Breast epithelium (tissue), 4 donors: ENCODE measurements at places on chromosomes 6 and 20. TPM values are rescaled to one million over a fixed set of nuclear protein-coding genes. Genes with fewer than 3 reads are reported as not detected.

The BAG2 gene
- total RNA-seq: 4.2 TPM

The TCP1 gene
- 151 TPM for total RNA-seq

DNA sequence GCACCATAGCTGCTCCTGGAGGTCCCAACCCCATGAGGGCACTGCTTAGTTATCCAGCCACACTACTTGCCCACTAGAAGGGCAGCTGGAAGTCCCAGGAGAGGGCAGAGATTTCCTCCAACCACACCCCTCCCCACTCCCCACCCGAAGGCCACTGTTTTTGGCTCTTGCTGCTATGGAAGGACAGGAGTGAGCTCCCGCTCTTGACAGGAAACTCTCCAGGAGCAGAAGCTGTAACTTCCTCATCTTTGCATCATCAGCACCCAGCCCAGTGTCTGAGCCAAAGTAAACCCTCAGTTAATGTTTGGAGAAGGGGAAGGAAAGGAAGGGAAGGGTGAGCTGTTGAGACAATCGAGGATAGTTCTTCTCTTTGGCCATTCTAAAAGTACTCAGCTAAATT, 120.7 kb downstream of the MTFR2 start:
- no peak for DNase-seq

DNA sequence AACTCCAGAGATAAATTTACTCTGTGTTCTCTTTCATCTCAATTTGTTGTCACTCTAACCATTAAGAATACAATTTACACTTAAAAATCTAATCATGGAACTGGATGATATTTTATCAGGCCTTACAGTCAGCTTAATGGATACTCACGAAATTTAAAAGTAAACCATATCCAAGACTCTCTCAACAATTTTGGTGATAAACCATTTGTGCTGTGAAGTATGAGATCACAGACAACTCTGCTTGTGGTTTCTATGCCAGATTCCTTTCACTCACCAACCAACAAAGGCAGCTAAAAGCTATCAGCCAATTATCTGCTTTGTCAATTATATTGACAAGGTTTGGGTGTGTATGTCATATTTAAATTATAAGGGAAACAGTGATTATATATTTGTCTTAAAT, 155.8 kb downstream of the TRDN start:
- DNase-seq: no peak

DNA sequence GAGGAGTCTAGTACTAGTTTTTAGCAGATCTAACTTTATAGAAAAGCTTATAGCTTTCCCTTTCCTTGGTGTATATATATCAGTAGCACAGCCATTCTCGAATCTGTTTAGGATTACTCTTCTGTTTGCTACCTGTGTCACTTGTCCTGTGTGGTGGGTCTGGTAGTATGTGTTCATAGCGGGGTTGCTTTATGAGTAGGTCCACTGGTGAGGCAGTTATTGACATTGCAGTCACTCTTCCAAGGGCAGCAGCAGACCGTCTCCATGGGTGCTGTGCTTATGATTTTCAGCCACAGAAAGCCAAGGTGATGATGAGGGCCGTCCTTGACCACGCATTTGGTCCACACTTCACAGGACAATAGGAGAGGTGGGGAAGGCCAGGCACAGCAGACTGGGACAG, 171.5 kb downstream of the CDKAL1 start:
- no peak for DNase-seq

DNA sequence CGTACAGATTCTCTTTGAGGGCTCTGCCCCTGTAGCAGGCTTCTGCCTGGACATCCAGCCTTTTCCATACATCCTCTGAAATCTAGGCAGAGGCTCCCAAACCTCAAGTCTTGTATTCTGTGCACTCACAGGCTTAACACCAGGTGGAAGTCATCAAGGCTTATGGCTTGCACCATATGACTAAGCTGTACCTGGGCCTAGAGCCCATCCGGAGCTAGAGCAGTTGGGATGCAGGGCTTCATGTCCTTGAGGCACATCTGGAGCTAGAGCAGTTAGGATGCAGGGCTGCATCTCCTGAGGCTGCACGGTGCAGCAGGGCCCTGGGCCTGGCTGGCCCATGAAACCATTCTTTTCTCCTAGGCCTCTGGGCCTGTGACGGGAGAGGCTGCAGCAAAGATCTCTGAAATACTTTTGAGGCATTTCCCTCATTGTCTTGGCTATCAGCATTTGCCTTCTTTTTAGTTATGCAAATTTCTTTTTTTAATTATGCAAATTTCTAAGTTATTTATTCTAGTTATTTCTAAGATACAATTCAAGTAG, 98.7 kb downstream of the CD24 start:
- DNase-seq: no peak

DNA sequence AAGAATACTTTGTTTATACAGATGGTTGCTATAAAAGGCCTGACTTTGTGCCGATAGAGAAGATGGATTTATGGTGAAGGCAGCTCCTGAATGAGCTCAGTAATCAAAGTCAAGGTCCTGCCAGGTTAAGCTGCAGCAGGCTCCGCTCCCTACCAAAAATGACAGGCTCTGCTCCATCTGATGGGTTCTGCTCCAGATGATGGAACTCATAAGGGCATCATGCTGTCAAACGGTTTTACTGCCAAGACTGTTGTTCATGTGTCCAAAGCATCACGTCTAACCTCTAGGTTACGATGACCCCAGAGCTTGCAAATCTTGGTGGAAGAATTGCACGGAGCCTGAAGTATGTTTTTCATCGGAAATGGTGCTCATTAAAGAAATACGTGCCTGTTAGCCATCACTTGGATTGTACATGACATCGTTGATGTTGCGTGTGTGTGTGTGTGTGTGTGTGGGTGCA, 19.2 kb upstream of the PTGIS start:
- no peak for DNase-seq

DNA sequence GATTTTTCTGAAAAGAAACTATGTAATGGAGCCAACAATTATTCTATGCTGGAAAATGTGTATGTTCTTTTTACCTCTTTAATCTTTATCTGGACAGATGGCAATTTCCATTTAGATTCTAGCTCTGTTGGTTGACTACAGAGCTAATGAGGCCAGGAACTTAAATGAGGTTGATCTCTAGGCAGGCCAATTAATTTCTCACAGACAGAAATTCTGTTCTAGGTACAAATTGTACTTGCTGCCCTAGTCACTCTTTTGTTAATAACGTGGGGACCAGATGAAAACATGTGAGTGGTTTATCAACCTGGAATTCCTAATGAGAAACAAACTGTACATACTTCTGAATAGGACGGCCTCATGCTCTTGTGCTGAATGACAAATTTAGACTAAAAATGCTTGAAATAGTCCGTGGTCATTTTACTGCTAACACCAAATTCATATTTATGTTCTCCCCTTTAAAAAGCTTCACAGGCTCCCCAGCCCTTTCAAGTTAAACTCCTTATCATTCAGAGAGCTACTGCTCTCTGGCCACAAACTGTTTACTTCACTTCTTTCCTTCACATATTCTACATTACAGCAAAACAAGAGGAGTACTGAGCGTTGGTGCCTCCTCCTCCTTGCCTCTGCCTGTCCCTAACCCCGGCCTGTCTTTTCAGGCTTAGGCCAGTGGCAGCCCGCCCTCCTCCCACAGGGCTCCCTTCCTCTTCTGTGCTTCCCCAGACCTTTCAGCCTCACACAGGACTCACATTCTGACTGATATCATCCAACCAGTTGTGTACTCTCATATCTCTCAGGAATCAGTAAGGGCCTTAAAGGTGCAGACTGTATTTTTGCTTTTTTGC, 41.4 kb downstream of the DTNBP1 start:
- DNase-seq: no peak

GRCh38 chr20:44014807-44015732, 100.4 kb downstream of the TOX2 start:
- no peak for DNase-seq

- DNase-seq: no peak
Observed at GRCh38 chr6:31829633-31830283, 2.2 kb downstream of the HSPA1B start.

GRCh38 chr6:2503816-2504494, 246.8 kb downstream of the MYLK4 start:
- no peak for DNase-seq

GRCh38 chr6:15017261-15017660, 228.6 kb upstream of the JARID2 start:
- no peak for DNase-seq

The DOK5 gene
- total RNA-seq: 3.4 TPM

The OR2B6 gene
- not detected for total RNA-seq

- no peak for DNase-seq
Observed at GRCh38 chr20:18527836-18528235, 20.1 kb downstream of the SEC23B start.

- DNase-seq: no peak
Observed at GRCh38 chr20:63178889-63179686, 36.8 kb downstream of the YTHDF1 start.

DNA sequence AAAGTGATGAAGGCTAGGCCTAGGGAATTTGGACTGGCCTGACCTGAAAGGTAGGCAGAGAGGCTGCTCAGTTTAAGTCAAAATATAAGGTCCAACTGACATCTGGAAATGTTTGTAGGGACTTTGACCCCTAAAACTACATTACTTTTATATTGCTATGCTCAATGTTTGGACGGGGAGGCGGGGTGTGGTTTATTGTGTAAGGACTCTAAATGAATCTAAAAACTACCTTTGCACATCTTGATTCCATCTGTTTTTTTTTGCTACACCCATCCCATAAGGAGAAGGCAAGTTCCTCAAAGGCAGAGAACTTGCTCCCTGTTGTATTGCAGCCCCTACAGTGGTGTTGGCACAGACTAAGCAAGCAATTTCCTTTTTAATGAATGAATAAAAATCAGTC, 227.1 kb downstream of the HACE1 start:
- no peak for DNase-seq

DNA sequence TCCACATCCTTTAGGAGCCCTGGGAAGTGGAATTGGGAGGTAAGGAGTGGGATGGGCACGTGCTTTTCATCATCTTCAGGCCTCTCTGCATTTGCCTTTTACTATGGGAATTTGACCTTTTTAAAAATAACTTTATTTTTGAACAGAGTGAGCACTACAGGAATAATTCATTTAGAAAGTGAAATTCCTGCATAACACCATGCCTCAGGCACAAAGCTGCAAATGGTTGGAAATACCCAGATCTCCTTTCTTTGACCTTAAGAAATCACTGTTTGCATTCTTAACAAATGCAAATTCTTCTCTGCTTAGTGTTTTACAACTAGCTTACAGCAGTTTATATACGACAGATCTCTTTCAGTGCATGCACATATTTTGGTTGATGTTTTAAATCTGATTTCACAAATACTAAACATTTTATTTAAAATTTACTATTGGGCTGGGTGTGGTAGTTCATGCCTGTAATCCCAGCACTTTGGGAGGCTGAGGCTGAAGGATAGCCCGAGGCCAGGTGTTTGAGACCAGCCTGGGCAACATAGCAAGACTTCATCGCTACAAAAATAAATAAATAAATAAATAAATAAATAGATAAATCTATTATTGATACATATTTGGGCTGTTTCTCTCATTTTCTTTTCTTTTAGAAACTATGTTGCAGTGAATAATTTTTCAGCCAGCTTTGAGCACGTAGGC, 24.5 kb downstream of the CST8 start:
- DNase-seq: no peak

DNA sequence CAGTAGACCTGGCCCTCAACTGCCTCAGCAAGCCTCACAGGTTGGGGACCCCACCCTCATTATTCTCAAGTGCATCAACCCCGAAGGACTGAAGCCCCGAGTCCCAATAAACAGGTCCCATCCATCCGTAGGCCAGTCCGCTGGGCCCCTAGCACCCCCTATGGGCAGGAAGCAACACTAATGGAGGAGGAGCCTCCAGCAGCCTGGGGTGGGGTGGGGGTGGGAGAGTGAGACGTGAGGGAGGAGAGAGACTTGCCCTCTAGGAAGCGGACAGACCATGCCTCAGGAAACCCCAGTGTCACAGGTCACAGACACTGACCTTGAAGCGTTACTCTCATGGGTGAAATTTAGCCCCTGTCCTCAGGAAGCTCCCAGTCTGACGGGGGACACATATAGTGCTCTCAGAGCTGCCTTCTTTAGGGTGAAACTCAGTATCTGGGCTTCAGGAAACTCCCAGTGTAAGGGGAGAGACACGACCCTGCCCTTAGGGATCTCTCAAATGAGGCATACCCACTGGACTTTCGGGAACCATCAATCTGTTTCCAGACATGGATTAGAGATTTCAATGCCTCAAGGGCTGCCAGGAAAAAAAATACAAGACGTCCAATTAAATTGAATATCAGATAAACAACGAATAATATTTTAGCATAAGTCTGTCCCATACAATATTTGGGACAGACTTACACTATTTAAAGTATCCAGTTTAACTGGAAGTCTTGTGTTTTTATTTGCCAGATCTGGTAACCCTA, 125.8 kb downstream of the MRPL14 start:
- DNase-seq: no peak

The SPATS1 gene
- total RNA-seq: not detected

DNA sequence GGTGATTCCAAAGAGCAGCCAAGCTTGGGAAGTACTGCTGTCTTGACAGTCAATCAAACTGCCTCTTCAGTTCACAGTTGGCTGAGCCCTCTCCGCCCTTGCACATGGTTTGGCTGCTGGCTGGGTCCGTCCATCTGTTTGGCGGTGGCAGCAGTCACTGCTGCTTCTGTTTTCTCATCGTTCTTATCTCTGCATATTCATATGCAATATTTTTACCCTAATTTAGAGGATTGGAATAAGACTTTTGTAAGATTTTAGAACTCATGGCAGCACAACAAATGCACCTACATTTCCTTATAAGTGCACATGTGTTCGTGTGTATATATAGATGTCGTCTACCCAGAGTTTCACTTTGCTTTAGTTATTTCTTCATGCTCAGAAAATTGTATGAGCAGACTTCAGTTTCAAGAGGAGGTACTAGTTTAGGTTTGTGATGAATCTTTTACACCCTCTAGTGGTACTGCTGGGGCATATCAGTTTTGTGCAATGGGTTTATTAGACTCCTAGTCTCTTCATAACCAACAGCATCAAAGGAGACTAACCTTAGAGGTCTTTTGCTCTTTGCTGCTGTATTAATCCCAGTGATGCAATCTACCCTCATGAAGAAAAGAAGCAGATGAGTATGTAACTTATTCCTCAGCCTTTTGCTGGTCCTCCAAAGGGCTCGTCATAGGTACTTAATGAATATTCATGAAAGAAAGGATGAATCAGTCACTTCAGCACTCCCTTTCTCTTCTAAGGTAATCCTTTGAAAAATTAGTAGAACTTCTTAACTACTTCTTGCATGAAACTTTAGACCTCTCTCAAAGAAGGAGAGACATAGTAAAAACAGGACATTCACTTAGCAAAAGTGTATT, 44.3 kb downstream of the KHDC1L start:
- DNase-seq: no peak

DNA sequence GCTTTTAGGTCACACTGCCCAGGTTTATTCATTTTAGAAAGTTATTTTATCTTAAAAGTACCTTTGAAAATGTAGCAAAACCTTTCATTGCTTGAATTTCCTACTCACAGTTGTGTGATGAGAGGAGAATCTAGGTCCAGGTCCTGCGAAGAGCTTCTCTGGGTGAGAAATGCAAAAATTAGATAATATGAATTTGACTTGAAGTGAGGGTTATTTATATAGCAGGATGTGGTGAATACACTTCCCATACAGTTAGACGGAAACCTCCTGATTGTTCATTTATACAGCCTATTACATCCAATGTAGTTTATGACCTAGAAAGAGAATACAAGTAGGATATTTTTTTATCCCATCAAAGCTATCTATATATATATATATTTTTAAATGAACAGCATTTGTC, 30.5 kb downstream of the CDKAL1 start:
- DNase-seq: no peak
